ENCODE measurements at places on chromosomes 11 and 22. TPM values are rescaled to one million over a fixed set of nuclear protein-coding genes. Genes with fewer than 3 reads are reported as not detected.

DNA sequence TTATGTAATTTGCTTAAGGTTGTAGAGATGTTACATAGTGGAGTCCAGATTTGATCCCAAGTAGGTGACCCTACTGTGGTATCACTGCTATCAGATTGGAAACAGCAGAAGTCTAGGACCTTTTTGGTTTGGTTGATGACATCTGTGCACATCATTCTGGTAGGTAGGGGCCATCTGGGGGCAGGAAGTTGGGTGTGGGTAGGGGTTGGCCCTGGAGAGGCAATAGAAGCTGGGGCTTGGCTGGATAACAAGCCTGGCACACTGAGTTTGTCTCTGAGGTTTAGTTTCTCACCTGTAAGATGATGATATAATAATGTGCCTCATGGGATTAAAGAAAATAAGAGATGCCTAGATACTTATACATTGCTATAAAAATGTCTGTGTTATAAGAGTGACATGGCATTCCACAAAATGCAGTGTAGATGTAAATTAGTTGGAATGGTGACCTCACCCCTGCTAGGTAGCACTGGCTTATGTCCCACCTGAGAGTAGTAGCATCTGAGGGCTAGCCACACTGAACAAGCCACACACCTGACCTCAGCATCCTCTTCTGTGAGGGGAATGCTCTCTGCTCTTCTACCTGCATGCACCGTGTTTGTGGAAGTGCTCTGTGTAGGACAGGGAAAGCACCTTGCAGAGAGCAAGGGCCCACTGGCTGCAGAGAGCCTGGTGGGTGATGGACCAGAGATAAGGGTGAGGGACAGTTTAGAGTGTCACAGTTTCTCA, 36.9 kb downstream of the PTPRJ start:
- ATAC-seq = no peak

OR6A2 gene
- total RNA-seq = 0.08 TPM

DNA sequence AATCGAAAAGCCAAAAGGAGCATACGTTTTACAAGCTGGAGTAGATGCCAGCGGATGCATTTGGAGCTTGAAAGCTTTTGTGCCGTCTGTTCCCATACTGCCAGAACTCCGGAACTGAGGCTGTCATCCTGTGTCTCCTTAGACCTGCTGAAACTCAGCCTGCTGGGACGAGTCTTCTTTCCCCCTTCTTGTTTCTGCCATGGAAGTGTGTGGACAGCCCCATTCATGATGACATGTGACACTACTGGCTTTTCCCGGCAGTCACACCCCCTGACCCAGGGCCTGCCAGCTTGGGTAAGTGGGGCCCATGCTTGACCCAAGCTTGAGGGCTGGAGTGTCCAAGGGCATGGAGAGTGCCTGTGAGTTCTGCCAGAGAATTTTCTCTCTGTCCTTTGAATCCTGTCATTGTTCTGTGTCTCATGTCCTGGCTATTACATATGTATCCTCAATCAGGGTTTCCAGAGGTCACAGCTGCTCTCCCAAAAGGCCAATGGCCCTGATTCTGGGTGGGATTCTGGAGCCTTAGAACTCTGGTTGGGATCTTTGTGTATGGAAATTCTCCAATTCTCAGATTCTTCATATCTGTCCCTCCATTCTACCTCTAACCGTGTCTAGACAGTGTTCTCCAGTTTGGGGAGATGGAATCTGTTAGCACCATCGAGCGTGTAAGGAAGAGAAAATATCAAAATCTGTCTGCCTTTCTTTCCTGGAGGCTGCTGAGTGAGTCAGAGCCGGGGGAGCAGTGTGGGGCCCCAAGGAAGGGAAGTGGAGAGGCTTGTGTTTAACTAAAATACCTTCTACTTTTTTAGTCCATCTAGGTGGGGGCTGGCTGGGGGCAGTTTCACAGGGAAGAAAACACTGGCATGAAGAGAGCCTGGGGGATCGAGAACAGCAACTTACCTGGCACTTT, 73.2 kb downstream of the KIAA1671 start:
- no peak for ATAC-seq

BACE1 gene
- 23.8 TPM for total RNA-seq

SDHD gene
- 120 TPM for total RNA-seq

All from gastroesophageal sphincter (tissue), 4 donors.